ENCODE measurements at places on chromosomes 1 and 21.
A peak's percentile ranks its signal among the peaks of the same experiment; 100 is the strongest.

DNA sequence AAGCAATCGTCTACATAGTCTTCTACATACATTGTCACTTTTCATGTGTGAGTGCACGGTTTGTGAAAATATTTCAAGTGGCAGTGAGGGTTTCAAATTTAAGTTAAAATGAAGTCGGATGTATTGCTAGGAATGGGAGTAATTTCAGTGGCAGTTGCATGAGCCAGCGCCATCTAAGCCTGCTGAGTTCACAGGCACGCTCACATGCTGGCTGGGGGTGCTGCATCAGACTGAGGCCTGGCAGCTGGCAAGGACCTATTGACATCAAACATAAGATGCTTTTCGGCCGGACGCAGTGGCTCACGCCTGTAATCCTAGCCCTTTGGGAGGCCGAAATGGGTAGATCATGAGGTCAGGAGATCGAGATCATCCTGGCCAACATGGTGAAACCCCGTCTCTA lies 80.7 kb downstream of the UBE4B start:
- no peak for DNase-seq

DNA sequence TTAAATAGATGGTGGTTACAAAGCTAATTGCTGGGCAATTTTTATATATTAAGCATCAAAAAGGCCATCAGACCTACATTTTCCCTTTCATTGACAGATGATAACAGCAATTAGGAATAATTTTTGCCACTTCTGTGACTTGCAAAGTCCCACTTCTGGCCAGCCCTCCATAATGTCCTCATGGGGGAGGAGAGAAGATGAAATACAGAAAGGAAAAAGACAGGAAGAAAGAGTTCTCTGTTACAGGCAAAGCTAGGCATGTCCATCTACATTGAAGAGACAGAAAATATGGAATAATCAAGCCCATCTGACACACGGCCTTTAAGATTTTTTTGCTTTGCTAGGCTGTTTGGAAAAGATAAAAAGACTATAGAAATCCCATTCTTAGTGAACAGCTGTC lies 108.0 kb downstream of the ENAH start:
- no peak for DNase-seq

DNA sequence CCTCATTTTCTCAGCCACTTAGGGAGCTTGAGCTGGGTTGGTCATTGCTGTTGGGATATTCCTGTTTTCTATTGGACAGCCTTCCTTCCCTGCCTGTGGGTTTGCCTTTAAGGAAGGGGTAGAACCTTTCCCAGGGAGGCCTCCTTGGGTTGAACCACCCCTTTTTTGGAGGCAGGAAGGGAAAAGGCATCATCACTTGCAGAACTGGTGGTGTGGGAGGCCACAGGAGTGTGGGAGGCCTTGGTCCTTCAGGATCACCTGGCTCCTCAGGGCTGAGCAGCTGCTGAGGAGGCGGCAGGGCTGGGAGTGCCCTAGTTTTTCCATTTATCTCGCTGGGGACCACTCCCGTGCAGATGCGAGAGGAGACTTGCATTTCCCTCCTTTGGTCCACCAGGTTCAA lies 667 bp upstream of the CYB561D1 start:
- DNase-seq: no peak

- DNase-seq: no peak
These were observed 164.2 kb upstream of the PTBP2 start for GRCh38 chr1:96557336-96557735.

GRCh38 chr1:4755301-4755845 lies 101.0 kb downstream of the AJAP1 start:
- no peak for DNase-seq

GRCh38 chr1:153678519-153679336 lies at the start of gene NPR1:
Gene NPR1, plus strand, starts transcription at chr1:153678688. Its CDS starts 421 bp downstream, at chr1:153679109.
- DNase-seq: peak; percentile 40

DNA sequence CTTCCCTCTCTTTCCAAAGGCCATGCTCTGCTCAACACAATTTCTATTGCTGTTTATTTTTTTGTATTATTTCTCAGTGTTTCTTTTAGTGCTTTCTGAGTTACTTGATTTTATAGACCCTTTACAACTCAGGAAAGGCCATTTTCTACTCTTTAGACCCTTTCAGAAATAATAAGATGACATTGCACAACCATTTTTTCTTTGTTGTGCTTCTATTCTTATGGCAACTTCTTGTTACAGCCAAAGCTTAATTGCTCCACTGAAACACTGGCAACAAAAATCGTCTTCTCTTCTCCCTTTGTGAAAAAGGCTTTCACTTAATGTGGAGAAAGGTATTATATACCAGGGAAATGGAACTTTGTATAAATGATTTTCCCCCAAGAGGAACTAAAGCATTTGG lies 39.0 kb upstream of the SAMSN1 start:
- no peak for DNase-seq

GRCh38 chr1:22853651-22854185 lies 118.9 kb downstream of the LACTBL1 start:
- DNase-seq: no peak

DNA sequence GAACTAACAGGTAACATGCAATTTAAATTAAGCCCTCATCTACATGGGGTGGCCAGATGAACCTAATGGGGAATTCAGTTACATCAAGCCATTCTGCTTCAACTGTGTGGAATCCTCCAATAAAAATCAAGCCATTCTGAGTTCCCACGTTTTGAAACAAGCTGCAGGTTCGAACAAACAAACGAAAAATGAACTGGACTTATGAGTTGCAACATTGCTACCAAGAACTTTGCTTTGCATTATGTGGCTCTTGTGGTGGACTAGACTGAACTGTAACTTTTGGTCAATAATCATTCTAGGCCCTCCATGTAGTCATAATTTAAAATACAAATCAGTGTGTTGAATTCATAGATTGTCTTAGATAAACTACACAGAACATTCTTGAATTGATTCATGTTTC lies 517.2 kb downstream of the PTBP2 start:
- DNase-seq: no peak

GRCh38 chr1:101137144-101138126 lies 99.4 kb upstream of the S1PR1 start:
- peak; percentile 45 for DNase-seq

GRCh38 chr1:116332451-116332850 lies 40.6 kb upstream of the ATP1A1 start:
- no peak for DNase-seq

- DNase-seq: no peak
These were observed 20.4 kb upstream of the FHAD1 start for GRCh38 chr1:15226388-15227255.

GRCh38 chr1:47448462-47449222 lies 10.8 kb downstream of the FOXD2 start:
- DNase-seq: no peak

GRCh38 chr21:17446737-17447136 lies 66.1 kb upstream of the CXADR start:
- no peak for DNase-seq

DNA sequence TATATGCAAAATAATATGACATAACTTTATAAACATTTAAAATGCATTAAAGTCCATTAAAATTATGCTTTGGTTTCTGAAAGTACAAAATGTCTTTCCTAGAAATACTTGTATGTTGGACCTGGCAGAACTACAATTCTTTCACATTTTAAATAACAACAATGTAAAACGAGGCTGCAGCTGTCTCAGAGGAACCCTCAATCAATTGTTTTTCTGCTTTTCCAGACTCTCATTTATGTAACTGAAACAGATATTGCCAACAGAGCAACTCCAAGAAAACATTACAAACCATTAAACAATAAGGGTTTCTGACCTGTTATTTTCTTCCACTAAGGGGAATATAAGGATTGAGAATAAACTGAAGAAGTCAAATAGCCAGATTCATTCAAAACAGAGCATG lies 1193.4 kb downstream of the NCAM2 start:
- no peak for DNase-seq

- no peak for DNase-seq
These were observed 8.9 kb downstream of the PTPRU start for GRCh38 chr1:29245261-29245660.

Data from large intestine (tissue), 12 donors.